ENCODE measurements at places on chromosomes 4 and X.

- DNase-seq, result no peak
Observed at GRCh38 chr4:86855572-86855971, 6.4 kb upstream of the SLC10A6 start.

DNA sequence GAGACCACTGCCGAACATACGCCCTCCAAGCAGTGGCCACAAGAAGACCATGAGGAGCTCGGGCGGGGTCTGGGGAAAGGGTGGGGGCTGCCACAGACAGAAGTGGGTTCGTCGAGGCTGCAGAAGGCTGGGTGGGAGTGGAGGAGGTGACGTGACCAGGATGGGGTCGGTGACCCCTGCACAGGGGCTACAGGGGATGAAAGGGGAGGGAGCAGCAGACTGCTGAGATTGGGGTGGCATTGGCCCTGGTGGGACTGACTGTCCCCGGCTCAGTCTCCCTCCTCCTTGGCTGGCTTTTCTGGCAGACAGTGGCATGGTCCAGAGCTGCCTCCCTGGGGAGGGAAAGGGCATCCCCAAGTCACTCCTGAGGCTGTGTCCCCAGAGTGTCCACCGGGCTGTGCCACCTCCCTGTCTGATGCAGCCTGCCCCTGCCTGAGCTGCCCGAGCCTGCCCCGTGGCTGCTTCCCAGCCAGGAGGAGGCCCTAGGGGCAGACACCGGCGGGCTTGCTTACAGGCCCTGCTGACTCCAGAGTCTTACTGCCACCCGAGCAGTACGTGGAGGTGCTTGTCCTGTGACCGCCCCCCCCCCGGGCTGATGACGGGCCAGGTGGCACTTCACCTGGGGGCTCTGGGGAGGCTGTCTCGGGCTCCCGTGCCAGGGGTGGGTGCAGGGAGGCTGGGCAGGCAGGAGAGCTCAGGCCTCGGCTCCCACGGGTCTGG lies 7.2 kb downstream of the SH3BP2 start:
- no peak for DNase-seq

DNA sequence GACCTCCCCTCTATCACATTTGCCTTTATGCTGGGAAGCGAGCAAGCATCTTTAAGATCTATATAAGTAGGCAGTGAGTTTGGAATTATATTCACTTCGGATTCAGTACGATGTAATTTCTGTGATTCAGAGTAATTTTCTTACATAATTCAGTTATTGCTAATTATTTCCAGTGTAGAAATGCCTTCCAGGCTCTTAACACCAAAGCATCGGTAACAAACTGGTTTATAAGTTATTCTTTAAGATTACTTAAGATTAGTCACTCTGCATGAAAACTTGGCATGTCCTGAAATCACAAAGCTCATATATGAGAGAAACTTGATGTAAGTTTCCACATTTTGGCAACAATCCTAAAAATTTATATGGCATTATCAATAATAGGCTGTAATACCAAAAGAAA lies 120.8 kb downstream of the ADAMTS3 start:
- DNase-seq, result no peak

- DNase-seq, result no peak
Observed at GRCh38 chrX:77953708-77954107, 15.7 kb downstream of the PGAM4 start.

Data from AML-193 (cell line).